ENCODE measurements at places on chromosomes 6 and 20.

DNA sequence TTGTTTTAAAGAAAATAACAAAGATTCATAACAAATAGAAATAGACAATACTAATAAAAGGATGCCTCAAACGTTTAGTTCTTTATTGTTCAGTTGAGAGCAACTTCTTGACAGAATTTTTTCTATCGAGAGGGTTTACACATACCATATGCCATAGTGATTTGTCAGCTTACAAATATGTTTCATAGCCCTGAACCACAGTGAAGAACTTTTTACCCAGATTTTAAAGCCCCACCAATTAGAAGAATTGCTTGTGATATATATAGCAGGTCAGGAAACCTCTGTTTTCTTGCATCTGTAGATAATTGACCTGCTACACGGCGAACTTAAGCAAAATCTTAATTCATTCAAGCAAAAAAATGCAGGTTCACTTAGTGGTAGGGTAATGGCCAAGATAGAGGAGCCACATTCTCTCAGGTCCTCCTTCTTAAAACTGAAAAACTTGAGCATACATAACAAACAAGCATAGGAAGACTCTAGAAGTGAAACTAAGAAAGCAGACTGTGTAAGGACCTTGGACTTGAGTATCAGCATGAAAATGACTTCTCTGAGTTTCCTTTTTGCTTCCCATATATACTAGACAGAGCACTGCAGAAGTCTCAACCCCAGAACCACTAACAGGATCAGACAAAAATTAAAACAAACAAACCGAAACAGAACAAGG, 39.5 kb downstream of the CRISP1 start:
- no peak for DNase-seq

- no peak for DNase-seq
Measured at GRCh38 chr6:115896538-115897129, 164.1 kb downstream of the FRK start.

GRCh38 chr6:118663993-118664985, 12.9 kb upstream of the CEP85L start:
- DNase-seq, result no peak

DNA sequence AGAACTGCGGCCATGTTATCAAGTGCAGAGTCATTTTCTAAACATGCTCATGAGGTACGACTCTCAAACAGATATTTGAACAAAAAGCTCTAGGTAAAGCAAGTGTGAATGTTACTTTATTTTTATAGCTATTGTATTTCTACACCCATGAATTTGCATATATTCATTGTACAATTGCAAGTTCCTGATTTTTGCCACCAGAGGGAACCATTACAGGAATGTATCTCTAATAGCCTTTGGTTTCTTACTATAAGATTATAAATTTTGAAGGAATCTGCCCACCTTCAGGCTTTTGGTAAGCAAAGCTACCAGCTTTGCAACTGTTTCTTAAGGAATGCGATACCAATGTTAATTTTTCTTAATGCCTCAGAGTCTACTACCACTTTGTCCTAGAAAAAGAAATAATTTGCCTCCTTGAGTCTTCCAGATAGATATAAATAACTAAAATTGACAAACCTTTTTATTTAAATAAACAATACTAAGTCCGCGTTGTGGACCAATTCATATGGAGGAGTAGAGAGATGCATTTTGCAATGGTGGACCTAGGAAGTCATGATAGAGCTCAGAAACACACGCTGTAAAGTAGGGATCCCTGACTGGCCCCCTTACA, 125.4 kb upstream of the SAMD5 start:
- no peak for DNase-seq

DNA sequence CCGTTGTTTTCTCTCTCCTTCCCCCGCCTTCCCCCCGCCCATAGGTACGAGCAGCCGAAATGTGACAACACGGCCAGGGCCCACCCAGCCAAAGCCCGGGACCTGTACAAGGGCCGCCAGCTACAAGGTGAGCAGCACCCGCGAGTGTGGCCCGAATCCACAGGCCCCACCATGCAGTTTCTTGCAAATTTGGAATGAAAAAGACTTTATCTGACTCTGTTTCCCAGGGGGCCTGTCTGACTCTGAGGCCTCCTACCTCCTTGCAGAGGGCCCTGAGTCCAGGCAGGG, 167.1 kb downstream of the SMOC2 start:
- DNase-seq, result no peak

DNA sequence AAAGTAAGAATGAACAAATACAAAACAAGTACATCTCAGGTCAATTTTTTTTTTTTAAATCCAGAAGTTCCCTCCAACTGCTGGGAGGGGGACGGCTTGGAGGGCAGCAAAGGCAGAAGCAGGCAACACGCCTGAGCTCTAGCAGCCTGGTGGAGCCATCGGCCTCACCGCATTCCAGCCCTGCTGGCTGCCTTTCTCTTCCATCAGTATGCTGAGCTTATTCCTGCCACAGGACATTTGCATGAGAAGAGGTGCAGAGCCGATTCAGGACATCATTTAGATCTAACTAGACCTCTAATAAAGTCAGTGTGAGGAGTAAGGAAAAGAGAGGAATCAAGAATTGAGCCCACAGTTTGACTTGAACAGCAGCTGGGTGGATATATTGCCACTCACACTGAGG, 318.8 kb downstream of the ZFAND3 start:
- DNase-seq, result no peak

DNA sequence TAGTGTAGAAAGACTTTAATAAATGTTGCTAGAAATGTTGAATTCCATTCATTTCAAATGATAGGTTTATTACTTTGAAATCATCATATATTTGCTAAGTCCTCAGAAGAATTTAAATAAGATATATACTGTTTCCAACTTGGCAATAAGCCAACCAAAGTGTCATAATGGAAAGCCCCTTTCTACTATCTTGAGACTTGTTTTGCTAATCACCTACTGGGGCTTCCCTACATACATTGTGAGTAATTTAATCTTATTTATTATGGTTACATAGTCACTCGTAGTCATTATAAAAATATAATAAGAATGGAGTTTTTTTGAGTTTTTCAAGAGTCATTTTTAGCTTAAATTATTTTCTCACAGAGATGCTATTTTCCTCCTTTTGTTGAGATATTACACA, 20.7 kb downstream of the COL19A1 start:
- peak; percentile 25 for DNase-seq

GRCh38 chr20:8809107-8809953, 259.6 kb upstream of the PLCB4 start:
- no peak for DNase-seq

DNA sequence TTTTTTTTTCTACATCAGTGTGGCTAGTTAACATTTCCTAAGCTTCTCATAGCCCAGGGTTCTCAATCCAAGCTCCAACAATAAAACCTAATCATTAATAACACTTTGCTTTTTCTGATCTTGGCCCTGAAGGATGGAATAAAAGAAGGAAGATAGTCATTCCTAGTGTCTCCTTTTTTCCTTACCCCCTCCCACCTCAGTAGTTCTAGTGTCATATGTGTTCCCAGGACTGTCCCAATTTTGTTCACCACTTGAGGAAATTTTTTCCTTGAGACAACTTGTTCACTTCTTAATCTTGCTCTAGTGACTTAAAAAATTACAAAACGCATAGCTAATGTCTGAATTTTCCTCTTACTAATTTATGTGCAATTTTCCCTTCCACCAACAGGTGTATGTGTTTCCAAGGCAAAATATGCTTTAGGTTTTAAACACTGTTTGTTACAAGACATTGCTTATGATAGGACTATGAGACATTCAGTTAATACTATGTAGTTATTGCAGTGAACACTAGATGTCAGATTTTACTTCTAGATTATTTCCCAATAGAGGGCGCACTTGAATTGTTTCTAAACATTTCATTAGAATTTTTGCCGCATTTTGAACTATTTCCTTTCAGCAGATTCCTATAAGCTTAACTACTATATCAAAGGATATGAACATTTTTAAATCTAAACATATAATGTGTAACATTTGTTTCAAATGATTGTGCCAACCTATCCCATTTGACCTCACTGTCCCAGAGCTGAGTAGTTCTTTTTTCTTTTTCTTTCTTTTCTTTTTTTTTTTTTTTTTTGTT, 18.5 kb upstream of the C6orf141 start:
- peak; percentile 41 for DNase-seq

Measured in CD4-positive, alpha-beta T cell treated with Interleukin-17A for 1 hour (primary cell).